ENCODE measurements at places on chromosomes 11 and 22.

DNA sequence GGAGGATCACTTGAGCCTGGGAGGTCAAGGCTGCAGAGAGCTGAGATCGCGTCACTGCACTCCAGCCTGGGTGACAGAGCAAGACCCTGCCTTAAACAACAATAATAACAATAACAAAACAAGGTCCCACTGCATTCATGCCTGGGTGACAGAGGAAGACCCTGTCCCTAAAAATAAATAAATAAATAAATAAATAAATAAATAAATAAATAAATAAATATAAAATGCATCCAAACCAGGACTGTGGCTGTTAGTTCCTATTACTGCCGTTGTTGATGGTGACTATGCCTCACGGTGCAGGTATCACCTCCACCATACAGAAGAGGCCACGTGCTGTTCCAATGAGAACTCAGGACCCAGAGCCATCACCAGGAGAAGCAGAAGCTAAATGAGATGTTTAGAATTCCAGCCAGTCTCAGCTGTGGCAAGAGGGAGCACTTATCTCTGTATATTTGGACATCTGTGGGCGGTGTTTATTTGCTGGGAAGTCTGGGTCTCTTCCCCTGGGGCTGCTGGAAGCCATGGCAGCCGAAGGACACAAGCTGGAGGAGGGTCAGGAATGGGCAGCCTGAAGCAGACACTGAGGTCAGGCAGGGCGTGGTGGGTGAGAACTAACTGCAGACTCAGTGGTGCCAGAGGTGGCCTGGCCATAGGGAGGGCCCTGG is 21.6 kb downstream of the C11orf86 start:
- DNase-seq, result peak; percentile 45

DNA sequence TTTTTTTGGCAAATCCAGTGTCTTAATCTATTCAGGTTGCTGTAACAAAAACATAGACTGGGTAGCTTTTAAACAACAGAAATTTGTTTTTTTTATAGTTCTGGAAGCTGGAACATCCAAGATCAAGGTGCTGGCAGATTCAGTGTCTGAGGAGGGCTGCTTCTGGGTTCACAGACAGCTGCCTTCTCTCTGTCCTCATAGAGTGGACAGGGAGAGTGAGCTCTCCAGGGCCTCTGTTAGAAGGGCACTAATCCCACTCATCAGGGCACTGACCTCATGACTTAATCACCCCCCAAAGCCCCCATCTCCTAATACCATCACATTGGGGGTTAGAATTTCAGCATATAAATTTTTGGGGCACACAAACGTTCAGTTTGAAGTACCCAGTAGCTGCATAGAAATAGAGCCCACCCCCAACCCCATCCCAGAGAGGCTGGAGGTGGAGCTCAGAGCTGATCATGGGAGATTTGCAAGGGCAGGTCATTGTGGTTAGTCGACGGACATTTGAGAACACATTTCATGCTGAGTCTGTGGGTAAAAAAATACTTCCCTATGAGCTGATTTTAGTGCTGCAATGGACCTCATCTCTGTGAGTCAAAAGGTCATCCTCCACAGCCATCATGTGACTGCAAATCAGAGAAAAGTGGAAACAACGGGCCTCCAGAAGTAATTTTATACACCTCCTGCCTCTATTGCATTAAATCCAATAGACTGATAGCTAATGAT is 203.1 kb upstream of the CADM1 start:
- no peak for DNase-seq

DNA sequence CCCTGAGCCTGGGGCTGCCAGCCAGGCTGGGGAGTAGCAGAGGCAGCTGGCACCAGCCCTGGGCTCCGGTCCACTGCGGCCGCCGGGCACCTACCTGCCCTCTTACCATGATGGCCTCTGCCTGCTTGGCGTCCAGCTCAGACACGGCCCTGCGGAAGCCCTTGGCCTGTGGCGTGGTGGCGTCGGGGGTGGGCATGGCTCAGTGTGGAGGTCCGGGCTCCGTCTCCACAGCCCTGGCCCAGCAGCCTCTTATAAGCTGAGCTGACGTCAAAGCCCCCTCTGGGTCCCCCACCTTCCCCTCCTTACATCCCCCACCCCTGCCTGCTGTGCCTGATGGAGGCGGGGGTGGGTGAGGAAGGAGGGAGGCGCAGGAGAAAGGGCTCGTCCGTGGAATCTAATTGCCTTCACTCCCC is at the start of gene TH:
Gene TH, minus strand, starts transcription at position 225 of the 413 bp plus-strand sequence. Its CDS starts 29 bp downstream, at position 196.
- DNase-seq, result no peak

DNA sequence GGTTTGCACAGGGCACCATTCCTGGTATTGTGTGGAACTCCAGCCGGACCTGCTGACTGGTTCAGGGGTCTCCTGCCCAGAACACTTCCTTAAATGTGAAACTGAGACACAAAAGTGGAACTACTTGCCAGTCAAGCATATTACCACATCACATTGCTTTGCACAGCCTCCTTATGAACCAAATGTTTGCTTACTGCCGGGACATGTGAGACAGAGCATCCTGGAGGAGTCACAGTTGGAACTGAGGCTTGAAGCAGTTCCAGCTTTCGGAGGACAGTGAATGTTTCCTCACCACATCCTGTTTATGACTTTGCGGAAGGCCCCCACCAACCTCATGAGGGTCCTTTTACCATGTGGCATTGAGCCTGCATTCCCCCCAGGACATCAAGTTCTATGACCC is 105.8 kb upstream of the ARHGAP42 start:
- DNase-seq, result peak; percentile 32

- peak; percentile 81 for DNase-seq
Observed at GRCh38 chr22:18156878-18157713, 7.1 kb downstream of the USP18 start.

GRCh38 chr11:110971140-110971539 is 258.9 kb upstream of the ARHGAP20 start:
- peak; percentile 76 for DNase-seq

DNA sequence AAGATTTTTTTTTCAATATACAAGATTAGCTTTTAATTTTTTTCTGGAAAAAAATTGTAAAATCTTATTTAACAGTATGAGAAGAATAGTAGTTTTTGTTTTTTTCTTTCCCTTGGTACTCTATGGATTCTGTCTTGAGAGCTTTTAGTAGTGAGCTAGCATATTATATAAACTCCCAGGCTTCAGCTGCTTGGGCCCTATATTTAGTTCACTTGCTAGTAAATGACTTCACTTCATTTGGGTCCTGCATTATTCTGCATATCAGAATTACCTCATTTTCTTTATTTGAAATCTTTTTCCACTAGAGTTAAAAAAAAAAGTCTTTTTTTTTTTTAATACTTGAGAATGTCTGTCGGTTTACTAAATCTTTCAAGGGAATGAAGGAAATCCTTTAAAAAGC is 33.1 kb downstream of the HIPK3 start:
- no peak for DNase-seq

DNA sequence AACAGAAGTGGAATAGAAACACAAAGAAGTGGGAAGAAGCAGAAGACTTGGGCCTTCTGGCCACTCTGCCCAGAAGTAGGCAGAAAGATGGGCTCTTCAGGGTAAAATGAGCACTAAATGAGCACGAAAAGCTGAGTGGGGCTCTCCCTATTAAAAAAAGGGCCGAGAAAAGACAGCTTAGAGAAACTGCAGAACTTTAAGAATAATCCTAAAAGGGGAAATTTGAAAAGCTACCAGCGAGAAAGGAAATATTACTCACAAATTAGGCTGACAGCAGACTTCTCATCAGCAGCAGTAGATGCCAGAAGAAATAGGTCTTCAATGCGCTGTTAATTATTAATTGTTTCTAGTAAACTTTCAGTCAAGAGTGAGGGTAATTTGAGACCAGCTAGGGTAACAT is 78.2 kb downstream of the UVRAG start:
- DNase-seq, result no peak

GRCh38 chr11:24383137-24383536 is 113.7 kb upstream of the LUZP2 start:
- no peak for DNase-seq

DNA sequence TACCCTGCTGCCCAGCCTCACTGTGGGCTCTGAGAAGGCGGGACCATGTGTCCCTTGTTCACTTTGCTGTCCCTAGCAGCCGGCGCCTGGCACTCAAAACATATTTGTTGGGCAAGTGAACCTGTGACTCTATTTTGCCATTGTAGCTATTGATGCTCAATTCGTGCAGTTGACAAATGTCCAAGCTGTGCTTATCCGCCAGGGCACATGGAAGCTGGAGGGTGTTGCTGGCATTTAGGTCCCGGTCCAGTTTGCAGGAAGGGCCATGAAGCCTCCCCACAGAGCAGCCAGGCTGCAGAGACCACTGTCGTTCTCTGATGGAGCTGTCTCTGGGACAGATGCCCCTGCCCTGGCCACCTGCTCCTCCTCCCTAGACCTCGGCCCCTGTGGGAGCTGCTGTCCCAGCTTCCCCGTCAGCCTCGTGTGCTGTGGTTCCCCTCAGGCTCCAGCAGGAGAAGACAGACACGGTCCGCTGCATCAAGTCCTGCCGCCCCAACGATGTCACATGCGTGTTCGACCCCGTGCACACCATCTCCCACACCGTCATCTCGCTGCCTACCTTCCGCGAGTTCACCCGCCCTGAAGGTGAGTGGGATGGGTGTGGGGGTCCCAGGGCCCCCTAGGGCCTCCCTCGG is 71.5 kb downstream of the FBLN1 start:
- DNase-seq, result no peak

GRCh38 chr22:21014726-21015465 is at the start of gene P2RX6:
Gene P2RX6, plus strand, starts transcription at chr22:21015165. Its CDS starts 10 bp downstream, at chr22:21015175.
- DNase-seq, result peak; percentile 45

DNA sequence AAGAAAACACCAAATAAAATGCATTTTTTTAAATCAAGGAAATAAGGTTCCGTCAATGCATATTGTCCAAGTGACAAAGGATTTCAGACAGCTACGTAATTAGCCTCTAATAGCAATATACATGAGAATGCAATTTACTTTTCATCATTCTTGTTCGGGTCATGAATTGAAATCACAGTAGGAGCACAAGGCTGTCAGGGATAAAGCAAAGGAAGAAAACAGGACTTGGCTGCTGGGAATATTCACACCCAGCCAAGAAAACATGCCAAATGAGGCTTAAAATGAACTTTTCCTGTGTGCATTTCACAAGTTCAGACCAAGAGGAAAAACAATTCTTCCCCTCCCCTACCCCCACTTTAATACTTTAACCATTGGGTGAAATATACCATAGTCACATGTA is 188.6 kb downstream of the CWF19L2 start:
- no peak for DNase-seq

DNA sequence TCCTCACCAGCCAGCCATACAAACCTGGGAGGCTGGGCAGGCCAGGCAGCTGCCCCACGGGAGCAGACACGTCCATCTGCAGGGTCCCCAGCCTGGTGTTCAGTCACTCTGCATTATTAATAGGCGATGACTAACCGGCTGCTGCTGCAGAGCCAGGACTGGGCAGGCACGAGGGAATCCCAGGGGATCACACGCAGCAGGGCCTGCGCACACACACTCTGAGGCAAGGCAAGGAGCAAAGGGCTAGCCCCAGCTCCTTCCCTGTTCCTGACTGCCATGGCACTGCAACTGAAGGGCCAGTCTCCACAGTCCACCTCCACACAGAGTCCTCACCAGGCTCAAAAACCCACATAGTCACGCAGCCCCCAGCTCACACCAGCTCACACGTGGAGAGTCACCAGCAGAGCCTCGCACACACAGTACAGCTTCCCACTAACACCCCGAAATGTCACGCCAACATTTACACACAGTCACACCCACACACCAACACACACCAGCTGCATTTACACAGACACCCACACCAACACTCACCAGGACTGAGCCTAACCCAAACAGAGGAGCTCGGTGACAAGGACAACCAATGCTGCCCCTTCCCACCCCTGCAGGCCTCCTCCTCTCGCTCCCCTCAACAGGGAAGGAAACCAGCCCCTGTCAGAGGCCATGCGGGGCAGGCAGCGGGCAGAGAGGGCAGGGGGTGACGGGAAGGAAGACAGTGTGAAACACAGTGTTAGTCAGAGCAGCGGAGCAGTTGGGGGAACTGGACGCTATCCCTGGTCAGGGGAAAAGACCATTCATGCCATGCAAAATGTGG is 47.3 kb downstream of the NRXN2 start:
- peak; percentile 92 for DNase-seq

GRCh38 chr22:36015155-36015810 is 13.3 kb downstream of the RBFOX2 start:
- DNase-seq, result no peak

- peak; percentile 51 for DNase-seq
Observed at GRCh38 chr11:10308201-10308954, 3.5 kb downstream of the ADM start.

- no peak for DNase-seq
Observed at GRCh38 chr11:2121227-2122130, 17.7 kb downstream of the IGF2 start.

DNA sequence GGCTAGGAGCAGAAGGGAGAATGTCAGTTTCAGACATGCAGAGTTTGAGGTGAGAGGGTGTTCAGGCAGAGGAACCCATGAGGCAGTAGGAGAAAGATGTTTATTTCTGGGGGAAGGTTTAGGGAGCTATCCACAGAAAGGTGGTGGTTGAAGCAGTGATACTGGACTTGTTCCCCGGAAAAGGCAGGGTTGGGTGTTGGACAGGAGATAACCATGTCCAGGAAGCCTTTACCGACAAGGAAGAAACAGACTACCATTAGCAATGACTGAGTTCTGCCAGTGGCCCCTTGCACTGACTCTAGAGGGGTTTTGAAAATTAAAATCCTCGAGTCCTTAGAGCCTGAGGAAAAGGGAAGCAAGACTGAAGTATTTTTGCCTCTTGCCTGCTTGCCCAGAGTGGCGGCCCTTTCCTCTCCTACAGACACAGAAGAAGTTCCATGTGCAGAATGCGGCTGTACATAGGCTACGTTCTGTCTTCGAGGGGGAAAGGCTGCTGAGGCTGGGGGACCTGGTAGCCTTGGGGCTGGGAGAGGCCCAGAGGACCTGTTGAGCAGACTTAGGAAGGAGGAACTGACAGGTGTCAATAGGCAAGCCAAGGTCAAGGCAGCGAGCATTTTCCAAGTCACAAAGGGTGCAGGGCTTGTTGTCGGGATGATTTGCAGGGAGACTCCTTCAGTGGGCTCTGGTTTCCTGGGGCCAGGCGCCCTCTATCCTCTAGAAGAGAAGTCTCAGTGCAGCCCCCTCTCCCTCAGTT is 146.7 kb downstream of the LDLRAD3 start:
- no peak for DNase-seq

Measured in cardiac fibroblast (primary cell).